ENCODE measurements at places on chromosomes 3 and 15. TPM values are rescaled to one million over a fixed set of nuclear protein-coding genes. Genes with fewer than 3 reads are reported as not detected.

ESYT3 gene
- 6.4 TPM for total RNA-seq

GRCh38 chr3:141486746-141487520 lies at the start of gene RASA2:
Gene RASA2, plus strand, starts transcription at chr3:141487027. Its CDS starts 57 bp downstream, at chr3:141487084.
- peak; percentile 75 for DNase-seq
- H3K27ac ChIP-seq: peak within 1 kb of the TSS; percentile 90
- peaks cover 55% of the 10 kb centered on the region for H3K4me1 ChIP-seq
- H3K27me3 ChIP-seq: no peaks in the 10 kb centered on the region
- H3K36me3 ChIP-seq: no peaks in the 10 kb centered on the region
- peak within 1 kb of the TSS; percentile 76 for H3K4me3 ChIP-seq

DNA sequence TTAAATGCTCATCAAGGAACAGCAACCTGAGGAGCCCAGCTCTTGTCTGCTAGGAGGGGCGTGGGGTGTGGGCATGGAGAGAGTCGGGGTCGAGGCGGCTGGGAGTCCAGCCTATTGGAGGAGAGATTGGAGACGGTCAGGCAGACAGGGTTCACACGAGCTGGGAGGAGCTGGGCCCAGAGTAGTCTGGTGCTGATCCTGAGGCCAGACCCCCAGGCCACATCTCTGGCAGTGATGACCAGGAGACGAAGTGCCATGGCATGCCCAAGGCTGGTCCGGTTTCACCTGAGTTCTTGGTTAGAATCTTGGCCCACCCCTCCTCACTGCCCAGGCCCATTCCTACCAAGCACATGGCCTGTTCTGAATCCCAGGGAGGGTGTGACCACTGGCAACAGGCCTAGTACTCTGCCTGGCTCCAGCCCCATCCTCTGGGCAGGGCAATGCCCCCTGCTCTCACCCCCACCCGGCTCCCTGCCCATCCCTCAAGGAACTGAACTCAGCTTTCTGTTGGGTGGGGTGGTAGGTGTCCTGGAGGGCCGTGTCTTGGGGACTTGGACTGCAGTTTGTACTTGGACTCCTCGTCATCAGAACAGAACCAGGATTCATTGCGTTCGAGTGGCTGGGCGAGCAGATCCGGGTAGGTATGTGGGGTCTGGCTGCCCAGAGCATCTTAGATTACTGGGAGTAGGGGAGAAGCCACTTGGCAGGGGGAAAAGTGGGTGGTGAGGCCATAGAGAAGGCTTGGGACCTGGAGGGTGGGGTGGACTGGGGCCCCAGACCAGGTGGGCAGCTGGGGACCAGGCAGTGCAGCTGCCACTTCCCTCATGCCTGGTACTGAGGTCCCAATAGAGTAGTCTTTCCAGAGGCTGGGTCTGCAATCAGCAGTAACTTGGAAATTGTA lies 20.8 kb downstream of the SLC28A1 start:
- H3K36me3 ChIP-seq: no peaks in the 10 kb centered on the region
- no peaks in the 10 kb centered on the region for H3K27me3 ChIP-seq
- H3K4me1 ChIP-seq: peaks cover 15% of the 10 kb centered on the region
- no peak overlapping the region for H3K27ac ChIP-seq
- no peak for DNase-seq

GRCh38 chr15:43932907-43933306 lies 106.1 kb downstream of the WDR76 start:
- no peaks in the 10 kb centered on the region for H3K27me3 ChIP-seq
- H3K4me3 ChIP-seq: no peak overlapping the region
- no peaks in the 10 kb centered on the region for H3K36me3 ChIP-seq
- H3K4me1 ChIP-seq: peaks cover 7% of the 10 kb centered on the region
- no peak overlapping the region for H3K27ac ChIP-seq

DNA sequence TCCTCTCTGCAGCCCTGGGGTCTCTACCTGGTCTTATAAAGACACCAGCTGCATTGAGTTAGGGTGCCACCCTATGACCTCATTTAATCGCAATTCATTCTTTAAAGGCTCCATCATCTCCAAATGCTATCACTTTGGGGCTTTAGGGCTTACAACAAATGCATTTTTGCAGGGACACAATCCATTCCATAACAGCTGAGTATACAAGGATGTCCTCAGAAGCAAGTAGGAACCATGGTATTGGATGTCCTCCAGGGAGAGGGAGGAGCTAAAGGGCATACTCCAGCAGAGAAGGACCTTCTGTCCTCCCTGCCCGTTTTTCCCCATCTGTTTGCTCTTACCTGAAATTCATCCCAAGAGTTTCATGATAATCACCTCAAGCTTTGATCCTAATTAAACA lies 30.3 kb downstream of the UMPS start:
- H3K4me1 ChIP-seq: peaks cover 13% of the 10 kb centered on the region
- DNase-seq: no peak
- H3K4me3 ChIP-seq: no peak overlapping the region
- no peaks in the 10 kb centered on the region for H3K27me3 ChIP-seq
- H3K27ac ChIP-seq: no peak overlapping the region

- H3K4me1 ChIP-seq: no peaks in the 10 kb centered on the region
- H3K27ac ChIP-seq: no peak overlapping the region
- no peak for DNase-seq
- H3K27me3 ChIP-seq: no peaks in the 10 kb centered on the region
- H3K4me3 ChIP-seq: no peak overlapping the region
Measured at GRCh38 chr3:125191730-125192129, 20.8 kb downstream of the SLC12A8 start.
